PC-3 (cell line): ENCODE measurements at places on chromosomes 1 and 21. TPM values are rescaled to one million over a fixed set of nuclear protein-coding genes. Genes with fewer than 3 reads are reported as not detected.

- DNase-seq, result no peak
These were observed 4.1 kb downstream of the LEPR start for GRCh38 chr1:65424573-65424889.

DNA sequence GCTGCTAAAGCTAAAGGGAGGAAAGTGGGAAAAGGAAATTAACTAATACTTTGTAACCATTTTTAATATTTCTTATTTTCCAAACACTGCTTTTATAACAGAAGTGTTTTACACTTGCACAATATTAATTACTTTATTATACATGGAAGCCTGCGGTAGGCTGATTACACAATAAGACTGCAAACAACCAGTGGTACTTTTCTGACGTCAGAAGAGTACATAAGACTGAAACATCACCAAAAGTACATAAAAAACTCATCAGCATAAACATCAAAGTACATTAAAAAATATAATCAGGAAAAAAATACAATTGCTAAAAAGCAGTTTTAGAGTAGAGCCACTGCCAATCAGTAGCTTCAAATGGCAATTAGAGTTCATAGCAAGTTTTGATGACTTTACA, 4.6 kb downstream of the ZNF281 start:
- no peak for DNase-seq

DNA sequence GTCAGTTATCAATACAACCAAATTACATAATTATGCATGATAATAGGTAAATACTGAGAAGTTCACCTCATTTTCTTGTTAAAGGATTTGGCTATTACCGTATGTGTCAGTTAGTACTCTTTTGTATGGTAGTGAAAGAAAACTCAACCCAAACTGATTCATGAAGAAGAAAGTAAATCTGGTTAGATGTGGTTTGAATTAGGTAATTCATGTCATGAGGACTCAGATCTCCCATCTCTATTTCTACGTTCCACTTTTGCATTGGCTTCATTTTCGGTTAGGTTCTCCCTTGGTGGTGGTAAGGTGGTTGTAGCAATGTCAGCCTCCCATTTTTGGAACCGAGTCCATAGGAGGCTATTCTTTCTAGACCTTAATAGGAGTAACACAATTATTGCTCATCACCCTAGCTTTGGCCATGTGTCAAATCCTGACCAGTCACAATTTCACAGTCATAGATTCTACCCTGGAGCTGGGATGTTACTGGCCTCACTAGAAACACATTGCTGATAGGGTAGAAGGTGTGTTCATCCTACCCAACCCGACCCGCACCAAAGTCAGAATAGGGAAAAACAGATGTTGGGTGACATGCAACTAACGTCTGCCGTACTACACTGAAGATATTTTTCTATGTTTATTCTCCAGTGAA, 97.6 kb downstream of the OSBPL9 start:
- peak; percentile 16 for DNase-seq

DNA sequence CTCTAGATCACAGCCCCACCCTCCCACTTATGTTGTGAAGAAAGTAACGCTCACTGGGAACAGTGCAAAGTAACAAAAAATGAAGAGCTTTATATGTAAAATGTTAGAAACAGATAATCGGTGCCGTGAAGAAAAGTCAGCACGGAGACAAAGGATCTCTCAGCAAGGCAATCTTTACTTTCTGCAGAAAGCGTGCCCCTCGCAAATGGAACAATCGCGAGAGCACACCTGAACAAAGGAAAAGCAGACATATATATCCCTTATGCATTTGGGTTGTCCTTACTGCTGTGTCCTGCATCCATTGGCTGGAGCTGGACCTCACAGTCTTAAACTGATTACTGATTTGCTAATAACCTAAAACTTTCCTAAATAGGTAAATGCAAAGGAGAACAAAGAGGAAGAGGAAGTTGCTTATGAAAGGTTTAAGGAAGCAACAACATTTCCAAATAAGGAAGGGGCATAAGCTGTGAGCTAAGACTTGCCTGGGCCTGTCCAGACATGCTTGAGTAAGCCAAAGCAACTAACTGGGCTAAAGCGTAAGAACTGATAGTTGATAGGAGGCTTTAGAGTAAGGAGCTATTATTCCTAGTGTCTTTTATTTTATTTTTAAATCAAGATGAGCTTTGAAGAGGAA, 89.7 kb downstream of the GTF2B start:
- DNase-seq, result no peak

DNA sequence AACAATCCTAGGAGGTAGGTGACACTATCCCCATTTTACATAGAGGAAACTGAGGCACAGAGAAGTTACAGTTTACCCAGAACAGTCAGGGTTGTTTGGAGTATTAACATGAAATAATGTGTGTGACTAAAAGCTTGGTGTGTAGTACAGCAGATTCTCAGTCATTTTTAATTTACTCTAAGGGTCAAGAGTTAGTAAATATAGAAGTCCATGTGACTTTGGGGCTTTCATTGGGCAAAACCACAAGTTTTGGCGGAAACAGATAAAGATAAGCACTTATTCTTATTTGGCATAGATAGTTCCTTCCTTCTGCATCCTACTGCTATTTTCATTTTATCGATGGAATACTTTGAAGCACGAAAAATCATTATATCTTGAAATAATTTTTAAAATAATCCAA, 128.5 kb downstream of the DNM3 start:
- DNase-seq, result no peak

GRCh38 chr1:230498704-230499103, 72.6 kb upstream of the PGBD5 start:
- no peak for DNase-seq

GRCh38 chr1:44015206-44015605, 16.1 kb downstream of the SLC6A9 start:
- no peak for DNase-seq

DNA sequence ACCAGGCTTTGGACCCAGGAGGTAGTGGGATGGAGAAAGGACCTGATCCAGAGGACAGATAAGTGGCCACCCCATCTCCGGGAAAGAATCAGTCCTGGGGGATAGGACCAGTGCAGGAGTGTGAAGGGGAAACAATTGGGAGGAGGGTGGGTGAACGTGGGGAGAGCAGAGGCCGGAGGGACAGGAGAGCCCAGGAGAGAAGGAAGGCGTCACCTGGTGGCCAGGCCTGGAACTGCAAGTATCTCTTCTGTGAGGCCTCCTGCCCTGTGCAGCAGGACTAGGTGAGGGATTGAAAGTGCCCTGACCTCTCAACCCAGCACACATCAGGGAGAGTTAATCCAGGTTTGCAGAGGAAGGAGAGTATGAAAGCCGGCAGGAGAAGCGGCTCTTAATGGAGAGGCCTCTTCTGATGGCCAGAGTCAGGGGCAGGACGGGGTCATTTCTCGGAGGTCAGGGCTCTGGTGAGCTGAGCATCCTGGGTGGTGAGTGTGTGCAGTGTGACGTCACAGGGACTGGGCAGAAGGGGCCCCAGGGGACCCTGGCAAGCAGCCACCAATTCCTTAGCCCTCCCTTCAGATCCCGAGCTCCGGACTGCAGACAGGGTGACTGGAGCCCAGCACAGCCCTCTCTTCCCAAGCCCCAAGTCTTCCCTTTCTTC, 9.2 kb upstream of the LAD1 start:
- DNase-seq, result peak; percentile 99

GRCh38 chr1:179127163-179127895, 45.5 kb downstream of the TOR3A start:
- peak; percentile 63 for DNase-seq

GRCh38 chr1:55402671-55403464, 187.7 kb upstream of the USP24 start:
- DNase-seq, result peak; percentile 64

GRCh38 chr1:206496131-206496793, 11.1 kb upstream of the RASSF5 start:
- no peak for DNase-seq

- DNase-seq, result no peak
These were observed 90.6 kb downstream of the SDCCAG8 start for GRCh38 chr1:243346468-243346867.

GRCh38 chr1:43522431-43522775, 8.3 kb upstream of the PTPRF start:
- DNase-seq, result no peak

GRCh38 chr1:15807121-15807520, 328 bp downstream of the UQCRHL start:
- no peak for DNase-seq

DNA sequence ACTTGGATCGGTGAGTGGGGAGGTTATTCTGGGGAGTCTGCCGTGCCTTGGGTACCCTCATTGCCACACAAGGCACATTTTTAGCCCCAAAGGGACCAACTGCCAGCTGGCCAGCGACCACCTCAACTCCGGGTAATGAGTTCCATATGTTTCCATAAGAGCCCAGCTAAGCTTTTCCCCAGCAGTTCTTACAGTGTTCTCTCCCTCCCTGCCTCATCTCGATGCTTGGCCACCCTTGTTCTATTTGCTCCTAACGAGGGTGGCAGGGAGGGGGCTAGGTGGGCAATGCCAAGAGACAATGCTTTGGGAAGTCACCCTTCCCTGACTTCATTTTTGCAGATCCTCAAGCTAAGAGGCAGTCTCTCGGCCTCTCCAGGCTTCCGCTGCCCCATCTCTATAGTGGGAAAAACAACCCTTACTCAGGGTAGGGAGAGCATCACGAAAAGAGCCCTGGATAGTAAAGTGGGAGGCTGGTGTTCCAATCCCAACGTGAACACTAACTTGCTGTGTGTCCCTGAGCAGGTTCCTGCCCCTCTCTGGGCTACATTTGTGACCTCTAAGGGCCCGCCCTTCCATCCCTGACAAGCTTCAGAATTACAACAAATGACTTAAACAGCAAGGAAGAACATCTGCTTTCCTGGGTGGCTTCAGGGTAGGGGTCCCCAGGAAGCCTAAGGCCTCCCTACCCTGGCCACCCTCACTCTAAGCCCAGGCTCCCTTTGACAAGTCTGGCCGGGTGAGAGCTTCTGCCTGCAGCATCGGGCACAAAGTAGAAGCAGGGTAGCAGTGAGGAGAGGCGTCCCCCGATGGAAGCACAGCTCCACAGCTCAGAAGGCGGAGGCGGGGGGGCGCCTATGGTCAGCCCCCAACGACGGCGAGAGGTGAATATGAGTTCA, 5.8 kb downstream of the ID3 start:
- no peak for DNase-seq

DNA sequence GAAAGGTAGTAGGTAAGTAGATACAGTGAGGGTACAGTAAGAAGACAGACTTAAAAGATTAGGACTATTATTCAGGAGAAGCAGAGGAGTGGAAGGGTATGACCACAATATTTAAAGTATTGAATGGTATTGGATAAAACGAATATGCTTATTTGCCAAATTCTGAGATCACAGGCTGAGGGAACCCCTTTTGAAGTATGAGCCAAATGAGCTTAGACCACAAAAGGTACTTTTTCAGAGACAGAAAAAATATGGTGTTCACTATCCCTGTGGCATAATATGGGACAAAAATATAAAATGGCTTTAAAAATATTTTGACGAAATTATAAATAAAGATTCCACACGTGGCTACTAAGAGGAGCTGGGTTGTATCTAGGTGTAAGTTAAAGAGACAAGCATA, 880 bp upstream of the MTF2 start:
- no peak for DNase-seq

DNA sequence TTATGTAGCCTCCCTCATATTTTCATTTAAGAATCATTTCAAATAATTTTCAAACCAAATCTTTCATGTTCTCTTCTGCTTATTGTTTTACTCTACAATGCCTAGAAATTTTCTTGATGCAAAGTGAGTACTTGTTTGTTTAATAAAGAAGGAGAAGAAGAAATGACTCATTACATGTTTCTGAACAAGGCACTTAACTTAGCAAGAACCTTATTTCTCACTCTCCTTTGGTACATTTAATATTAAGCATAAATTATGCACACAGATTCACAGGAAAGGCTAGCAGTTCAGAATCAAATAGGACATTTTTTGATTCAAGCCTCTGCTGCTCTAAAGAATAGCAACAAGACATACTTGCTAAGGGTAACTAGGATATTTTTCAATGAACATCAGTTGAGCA, 9.1 kb downstream of the SCYL3 start:
- DNase-seq, result no peak

GRCh38 chr1:16231331-16232315, 5.4 kb downstream of the CPLANE2 start:
- DNase-seq, result no peak

GRCh38 chr1:226643177-226643576, 94.6 kb downstream of the STUM start:
- peak; percentile 88 for DNase-seq

DNA sequence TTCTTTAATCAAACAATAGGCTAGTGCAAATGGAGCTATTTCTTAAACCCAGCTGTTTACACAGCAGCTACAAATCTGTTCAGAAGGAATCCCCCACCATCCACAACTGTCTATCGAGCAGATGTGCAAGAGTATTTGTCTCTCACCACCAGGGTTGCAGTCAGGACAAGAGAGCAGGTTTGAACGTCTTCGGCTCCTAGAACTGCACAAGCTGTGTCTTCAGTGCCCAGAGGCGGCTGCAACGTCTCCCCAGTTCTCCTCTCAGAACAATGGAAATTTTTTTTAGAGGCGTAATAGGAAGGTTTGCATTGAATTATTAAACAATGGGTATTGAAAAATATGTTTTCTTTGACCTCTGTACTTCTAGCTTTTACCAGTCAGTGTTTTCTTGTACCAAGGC, 7.3 kb downstream of the OVAAL start:
- no peak for DNase-seq

Gene ATAD3B
- total RNA-seq, result 140 and 190 TPM in 2 replicates

Gene E2F2
- total RNA-seq, result 7.0 and 8.3 TPM in 2 replicates

Gene TMPRSS15
- total RNA-seq, result 0.12 TPM in 1 of 2 replicates, not detected in the other

Gene OR2L8
- not detected in 2 replicates for total RNA-seq

Gene BRINP3
- total RNA-seq, result not detected in 2 replicates
